Smooth muscle cell of the pulmonary artery (primary cell): ENCODE measurements at places on chromosomes 7 and 10. TPM values are rescaled to one million over a fixed set of nuclear protein-coding genes. Genes with fewer than 3 reads are reported as not detected.

Gene MLXIPL
- 0.03 and 0.39 TPM in 2 replicates for total RNA-seq

Gene INMT
- 12.0 and 13.1 TPM in 2 replicates for total RNA-seq

Gene SHOC2
- total RNA-seq, result 46.3 and 62.8 TPM in 2 replicates

Gene HOGA1
- 0.43 and 1.4 TPM in 2 replicates for total RNA-seq

Gene OR2A12
- total RNA-seq, result not detected in 2 replicates

Gene HIF1AN
- 16.9 and 18.5 TPM in 2 replicates for total RNA-seq

Gene HEPACAM2
- total RNA-seq, result 0.07 TPM in 1 of 2 replicates, not detected in the other

Gene GBX1
- not detected in 2 replicates for total RNA-seq

Gene HNRNPF
- total RNA-seq, result 170 and 175 TPM in 2 replicates

Gene PRPS1L1
- not detected in 2 replicates for total RNA-seq

Gene TFR2
- total RNA-seq, result 1.9 and 2.2 TPM in 2 replicates

Gene NPFFR1
- not detected in 2 replicates for total RNA-seq

Gene NRCAM
- total RNA-seq, result 1.6 and 22.6 TPM in 2 replicates

Gene RELN
- total RNA-seq, result 86.7 and 200 TPM in 2 replicates

Gene PRR15
- 0.20 and 0.39 TPM in 2 replicates for total RNA-seq

Gene MAD1L1
- 35.6 and 38.5 TPM in 2 replicates for total RNA-seq

Gene PDAP1
- total RNA-seq, result 22.6 and 26.3 TPM in 2 replicates

Gene PARP12
- 18.6 and 19.4 TPM in 2 replicates for total RNA-seq

Gene MSMB
- total RNA-seq, result not detected in 2 replicates

Gene PPP1R9A
- 0.07 and 0.78 TPM in 2 replicates for total RNA-seq

Gene IPMK
- 6.7 and 8.5 TPM in 2 replicates for total RNA-seq

Gene LRRC4
- 0.03 TPM in 1 of 2 replicates, not detected in the other for total RNA-seq

Gene C10orf67
- total RNA-seq, result 0.20 TPM in 1 of 2 replicates, not detected in the other
